ENCODE measurements at places on chromosomes 12 and 14.

DNA sequence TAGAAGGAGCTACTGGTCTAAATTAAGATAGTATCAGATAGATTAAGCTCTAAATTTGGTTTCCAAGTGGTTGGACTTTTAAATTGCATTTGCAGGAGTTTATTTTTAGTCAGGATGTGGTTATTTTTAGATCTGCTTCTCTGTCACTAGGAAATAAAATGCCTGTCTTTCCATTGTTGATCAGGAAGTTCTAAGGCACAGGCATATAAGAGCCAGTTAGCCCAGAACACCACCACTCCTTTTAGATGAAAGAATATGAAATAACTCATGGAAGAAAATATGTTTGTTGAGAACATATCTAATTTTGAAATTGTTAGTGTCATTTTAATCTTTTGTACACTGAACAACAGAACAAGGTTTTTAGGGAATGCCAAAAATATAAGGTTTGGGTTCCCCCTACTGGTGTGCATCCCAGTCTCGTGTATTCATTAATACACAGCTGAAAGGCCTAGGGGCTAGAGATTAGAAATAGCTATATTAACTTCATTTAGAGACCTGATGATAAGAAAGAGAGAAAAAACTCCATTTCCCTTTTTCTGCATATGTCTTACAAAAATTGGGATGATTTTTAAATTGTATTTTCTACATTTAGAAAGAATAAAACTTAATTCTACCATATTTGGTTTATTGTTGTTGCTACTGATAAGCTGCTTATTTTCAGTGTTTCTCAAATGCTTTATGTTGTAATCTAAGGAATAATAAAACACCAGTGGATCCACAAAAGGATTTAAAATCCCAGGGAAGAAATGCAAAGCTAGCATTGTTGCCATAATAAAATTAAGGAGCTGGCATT is 67.2 kb downstream of the RIC8B start:
- DNase-seq = peak; percentile 3

DNA sequence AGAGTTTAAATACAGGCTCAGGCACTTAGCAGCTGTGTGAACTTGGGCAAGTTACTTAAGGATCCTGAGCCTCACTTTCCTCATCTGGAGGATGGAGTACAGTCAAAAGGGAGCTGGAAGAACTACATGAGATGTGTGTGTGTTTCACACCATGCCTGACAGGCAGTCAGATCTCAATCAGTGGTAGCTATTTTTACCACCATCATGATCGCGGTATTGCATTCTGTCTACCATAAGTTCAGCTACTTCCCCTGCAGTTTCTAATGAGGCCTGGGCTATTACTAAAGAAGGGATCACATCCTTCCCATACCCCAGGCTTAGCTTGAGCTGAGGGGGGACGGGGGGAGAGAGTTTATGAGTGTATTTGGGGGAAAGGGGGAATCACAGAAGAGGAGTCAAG is 7.0 kb downstream of the AQP6 start:
- no peak for DNase-seq

- no peak for DNase-seq
Observed at GRCh38 chr12:12467264-12467663, 95.4 kb downstream of the DUSP16 start.

DNA sequence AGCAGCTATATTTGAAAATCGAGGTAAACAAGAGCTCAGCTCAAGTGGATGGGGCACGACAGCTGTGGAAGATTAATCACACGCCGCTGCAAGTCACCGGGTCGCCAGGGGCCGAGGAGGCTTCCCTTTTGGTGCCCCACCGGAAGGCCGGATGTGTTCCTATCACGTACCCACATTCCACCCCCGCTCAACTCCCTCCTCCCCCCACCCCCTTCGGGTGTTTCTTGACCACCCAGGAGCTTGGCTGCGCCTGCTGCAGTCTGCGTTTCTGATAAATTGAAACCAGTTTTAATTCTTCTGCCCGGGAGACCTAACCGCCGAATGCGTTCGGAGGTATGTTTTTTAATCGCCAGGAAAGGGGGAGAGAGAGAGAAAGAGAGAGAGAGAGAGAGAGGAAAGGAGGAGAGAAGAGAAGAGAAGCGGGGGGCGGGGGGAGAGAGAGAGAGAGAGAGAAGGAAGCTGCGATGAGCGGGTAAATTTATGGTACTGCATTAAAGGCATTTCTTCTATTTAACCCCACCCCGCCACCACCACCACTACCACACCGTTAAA is 1.8 kb downstream of the SLC8A3 start:
- no peak for DNase-seq

GRCh38 chr12:66537876-66538275 is 141.0 kb downstream of the GRIP1 start:
- no peak for DNase-seq

- no peak for DNase-seq
Observed at GRCh38 chr12:120759591-120760348, 34.1 kb downstream of the ACADS start.

- no peak for DNase-seq
Observed at GRCh38 chr14:61285364-61285763, 4.2 kb upstream of the TMEM30B start.

GRCh38 chr12:62618319-62618718 is 151.7 kb downstream of the MON2 start:
- DNase-seq = no peak

- no peak for DNase-seq
Observed at GRCh38 chr14:33932033-33932432, 18.8 kb downstream of the EGLN3 start.

- no peak for DNase-seq
Observed at GRCh38 chr12:65868133-65868705, 43.9 kb downstream of the HMGA2 start.

GRCh38 chr12:104303538-104304151 is at the start of gene EID3:
Gene EID3 (plus strand): TSS chr12:104303739. CDS start chr12:104303935, 196 bp downstream.
- DNase-seq = peak; percentile 85

GRCh38 chr14:103002578-103003350 is 54.6 kb downstream of the CDC42BPB start:
- no peak for DNase-seq

- no peak for DNase-seq
Observed at GRCh38 chr12:99911081-99911480, 73.7 kb downstream of the ANKS1B start.

- DNase-seq = no peak
Observed at GRCh38 chr14:65622703-65623102, 210.2 kb downstream of the FUT8 start.

GRCh38 chr14:99616832-99617800 is 13.1 kb upstream of the CCDC85C start:
- DNase-seq = no peak

GRCh38 chr12:97275256-97275655 is 187.3 kb upstream of the RMST start:
- DNase-seq = no peak

DNA sequence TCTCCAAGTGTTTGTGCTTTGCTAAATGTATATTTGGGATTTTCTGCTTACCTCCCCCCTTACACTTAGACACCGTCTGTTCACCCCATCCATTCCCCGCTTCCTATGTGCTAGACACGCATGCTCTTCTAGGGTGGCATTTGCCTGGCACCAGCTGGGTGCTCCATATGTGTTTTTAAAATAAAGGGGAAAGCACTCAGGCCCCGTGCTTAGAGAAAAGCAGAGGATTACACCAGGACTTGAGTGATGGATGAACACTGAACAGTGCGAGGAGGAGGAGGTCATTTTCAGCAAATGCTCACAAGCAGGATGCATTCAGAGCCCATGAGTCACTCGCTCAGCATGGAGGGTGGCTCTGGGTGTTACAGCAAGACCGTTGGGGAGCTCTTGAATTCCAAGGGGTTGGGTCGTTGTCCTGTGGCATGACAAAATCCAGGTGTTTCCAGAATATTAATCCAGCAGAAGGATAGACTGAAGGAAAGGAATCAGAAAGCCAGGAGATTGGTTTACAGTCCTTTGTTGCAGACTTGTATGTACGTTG is 2.9 kb upstream of the BDKRB1 start:
- no peak for DNase-seq

DNA sequence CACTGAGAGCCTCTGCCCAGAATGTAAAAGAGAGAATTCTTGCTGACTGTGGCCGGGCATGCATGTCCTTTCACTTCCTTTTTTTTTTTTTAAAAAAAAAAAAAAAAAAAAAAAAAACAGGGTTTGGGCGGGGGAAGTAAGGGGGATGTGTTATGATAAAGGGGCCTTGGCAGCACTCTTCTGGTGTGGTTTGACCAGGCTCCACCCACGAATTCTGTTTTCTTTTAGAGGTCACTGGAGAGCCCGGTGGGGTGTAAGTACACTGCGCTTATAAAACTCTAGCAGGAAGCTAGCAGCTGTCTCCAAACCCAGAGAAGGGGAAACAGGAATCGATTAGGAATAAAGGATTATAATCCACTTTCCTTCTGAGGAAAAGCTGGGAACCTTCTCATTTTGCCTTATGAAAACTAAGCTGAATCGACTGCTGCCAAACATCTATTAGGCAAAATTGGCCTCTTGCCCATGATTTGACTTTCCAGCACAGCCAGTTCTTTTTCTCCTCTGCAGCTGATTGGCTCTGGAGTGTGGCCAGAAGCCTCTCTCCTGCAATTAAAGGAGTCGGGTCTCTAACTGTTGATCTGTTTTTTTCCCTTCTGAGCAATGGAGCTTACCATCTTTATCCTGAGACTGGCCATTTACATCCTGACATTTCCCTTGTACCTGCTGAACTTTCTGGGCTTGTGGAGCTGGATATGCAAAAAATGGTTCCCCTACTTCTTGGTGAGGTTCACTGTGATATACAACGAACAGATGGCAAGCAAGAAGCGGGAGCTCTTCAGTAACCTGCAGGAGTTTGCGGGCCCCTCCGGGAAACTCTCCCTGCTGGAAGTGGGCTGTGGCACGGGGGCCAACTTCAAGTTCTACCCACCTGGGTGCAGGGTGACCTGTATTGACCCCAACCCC is 27.7 kb upstream of the HIGD1C start:
- DNase-seq = peak; percentile 38

DNA sequence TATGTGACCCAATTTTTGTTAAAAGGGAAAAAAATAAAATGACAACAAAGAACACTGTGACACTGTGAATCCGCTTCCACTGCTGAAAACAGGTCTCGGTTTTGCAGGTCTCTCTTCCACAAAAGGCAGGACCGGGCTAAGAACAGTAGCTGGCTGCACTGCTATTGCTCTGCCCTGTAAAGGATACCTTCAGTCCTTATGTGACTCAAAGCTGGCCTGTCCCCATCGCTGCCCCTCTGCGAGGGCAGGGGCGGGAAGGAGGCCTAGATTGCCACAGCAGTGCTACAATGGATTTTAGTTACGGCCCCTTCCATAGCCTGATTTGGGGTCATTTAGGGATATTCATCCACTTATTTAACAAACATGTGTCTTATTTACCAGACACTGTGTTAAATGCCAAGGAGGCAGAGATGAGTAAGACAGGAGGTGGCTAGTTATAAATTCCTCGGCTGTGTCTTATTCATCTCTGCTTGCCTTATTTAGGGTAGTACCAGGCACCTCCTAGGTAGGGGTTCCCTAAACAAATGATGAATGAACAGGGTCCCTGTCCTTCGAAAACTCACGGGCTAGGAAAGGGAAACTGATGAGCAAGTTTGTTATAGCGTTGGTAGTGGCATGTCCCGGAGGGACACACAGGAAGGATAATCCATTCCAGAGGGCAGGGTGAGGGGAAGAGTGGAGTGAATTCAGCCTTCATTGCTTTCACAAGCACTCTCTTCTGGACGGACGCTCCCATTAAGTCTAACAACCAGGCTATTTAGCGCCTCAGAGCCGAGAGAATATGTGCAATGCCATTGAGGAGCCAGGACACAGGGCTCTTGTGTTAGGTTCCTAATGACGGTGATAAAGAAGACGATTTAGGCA is 73.3 kb downstream of the EID3 start:
- no peak for DNase-seq

DNA sequence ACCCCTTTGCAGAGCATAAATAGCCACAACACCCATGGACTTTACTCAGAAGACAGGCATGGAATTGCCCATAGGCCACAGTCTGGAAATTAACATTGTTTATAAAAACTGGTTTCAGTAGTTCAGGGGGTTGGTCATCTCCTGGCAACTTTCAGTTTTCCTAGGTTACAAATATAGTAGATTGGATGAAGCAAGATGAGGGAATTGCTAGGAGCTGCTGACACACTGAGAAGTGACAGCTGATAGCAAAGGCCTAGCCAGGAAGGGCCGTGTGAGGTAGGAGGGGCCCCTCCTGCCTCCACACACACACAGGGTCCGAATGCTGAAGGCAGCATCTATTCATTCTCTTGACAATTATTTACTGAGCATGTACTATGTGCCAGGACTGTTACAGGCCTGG is 8.3 kb downstream of the GALNT16 start:
- DNase-seq = no peak

DNA sequence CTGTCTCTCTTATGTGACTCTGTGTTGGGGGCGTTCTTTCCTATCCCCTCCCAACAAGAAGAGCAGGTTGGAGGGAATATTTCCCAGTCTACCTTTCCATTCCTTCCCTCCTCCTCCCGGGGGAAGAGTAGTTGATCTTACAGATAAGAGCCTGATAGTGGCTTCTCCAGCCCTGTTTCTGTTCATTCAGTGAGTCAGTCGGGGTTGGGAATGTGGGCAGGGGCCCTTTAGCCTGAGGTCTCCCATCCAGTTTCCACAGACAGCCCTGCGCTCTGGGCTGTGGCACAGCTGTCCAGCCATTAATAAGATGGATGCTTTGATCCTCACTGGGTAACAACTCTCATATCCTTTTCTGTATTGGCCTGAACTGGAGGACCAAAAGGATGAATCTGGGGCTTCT is 18.1 kb upstream of the PPP1R1A start:
- no peak for DNase-seq

- no peak for DNase-seq
Observed at GRCh38 chr14:86153480-86153879, 623.5 kb downstream of the FLRT2 start.

GRCh38 chr14:104023325-104024055 is 62.0 kb upstream of the ASPG start:
- no peak for DNase-seq

DNA sequence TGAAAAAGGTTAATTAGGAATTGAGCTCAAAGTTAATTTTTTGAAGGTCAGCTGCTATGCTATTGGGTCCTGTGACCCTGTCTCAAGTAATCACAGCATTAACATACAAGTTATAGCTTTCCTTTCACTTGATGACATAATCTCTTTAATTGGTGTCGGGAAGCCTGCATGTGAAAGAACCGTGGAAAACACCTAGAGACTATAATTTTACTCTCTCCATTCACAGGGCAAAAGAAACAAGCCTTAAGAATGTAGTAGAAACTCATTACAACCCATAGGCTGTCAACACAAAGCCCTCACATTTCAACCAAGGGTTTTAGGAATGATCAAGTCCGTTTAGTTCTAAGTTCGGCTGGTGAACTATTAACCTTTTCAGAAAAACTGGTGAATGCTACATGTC is 104.4 kb downstream of the PPM1A start:
- DNase-seq = no peak
